ENCODE measurements at places on chromosomes 1 and 21.

DNA sequence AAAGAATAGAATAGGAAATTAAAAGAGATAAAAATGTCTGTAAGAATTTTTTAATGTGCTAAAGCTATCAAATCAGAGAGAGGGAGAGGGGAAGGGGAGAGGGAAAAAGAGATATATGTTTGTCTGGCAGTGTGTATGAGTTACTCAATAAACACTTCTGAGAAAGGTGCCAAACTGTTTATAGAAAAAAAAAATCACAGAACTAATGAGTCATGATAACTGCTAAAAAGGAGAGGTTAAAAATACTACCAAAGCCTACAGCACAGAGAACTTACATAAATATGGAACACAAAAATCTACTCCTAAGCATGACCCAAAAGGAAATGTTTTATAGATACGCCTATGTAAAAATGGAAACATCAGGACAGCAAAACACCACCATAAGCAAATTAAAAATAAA lies 45.4 kb downstream of the SELENOF start:
- DNase-seq, result no peak

DNA sequence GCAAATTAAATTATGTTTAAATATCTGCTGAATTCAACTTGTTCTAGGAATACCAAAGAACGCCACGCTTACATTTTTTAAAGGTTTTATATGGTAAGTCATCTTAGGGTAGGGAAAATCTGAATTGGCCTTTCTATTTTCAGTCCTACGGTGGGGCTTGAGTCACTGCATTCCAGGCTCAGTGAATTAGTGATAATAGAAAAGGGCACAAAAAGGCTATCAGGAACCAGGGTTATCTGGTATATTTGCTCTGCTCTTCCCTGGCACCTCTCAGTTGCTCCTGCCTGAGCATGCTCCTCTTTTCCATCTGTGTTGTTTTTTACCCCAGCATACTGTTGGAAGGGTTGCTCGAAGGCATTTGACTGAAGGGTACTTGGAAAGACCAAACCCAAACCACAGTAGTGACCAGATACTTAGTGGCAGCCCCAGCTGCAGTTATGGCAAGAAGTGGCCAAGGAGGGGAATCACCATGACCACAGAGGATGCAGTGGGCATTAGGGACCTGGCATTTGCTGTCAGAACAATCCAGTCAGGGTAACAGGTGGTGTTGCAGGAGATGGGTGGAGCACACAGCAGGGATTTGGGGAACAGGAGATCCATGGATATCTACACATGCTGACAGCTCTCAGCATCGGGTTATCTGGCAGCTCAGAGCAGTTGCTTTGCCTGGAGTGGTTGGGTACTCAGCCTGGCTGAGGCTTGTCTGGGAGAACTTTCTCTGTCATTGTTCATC lies 2.3 kb downstream of the OVAAL start:
- DNase-seq, result no peak

GRCh38 chr1:30818568-30819243 lies 61.1 kb upstream of the LAPTM5 start:
- DNase-seq, result no peak

GRCh38 chr1:53968125-53968513 lies 22.0 kb downstream of the LRRC42 start:
- no peak for DNase-seq

DNA sequence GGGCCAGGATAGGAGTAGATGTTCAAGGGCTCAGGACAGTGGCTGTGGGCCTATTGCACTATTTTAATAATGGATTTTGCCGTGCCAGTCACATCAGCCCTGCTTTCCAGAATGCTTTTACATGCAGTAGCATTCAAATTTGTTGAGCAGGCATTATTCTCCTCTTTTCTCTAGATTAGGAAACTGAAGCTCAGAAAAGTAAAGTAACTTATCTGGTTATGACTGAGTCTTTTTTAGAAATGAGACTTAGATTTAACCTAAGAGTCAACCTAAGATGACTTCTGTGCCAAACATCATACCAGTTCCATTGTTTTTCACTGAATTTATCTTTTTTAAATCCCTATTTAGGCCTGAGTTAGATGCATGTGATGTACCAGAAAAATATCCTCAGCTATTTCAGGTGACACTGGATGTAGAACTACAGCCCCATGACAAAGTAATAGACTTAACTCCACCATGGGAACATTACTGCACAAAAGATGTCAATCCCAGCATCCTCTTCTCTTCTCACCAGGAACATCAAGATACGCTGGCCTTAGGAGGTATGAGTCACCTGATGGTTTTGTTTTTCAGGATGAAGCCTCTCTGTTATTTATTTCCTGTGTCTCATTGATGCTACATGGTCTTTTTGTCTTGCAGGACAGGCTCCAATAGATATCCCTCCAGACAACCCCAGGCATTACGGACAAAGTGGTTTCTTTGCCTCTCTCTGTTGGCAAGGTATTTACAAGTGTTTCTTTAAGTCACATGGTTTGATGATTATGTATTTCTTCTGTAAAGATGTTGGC lies 31.4 kb upstream of the LEPR start:
- no peak for DNase-seq
